ENCODE measurements at places on chromosomes 5 and 9.

DNA sequence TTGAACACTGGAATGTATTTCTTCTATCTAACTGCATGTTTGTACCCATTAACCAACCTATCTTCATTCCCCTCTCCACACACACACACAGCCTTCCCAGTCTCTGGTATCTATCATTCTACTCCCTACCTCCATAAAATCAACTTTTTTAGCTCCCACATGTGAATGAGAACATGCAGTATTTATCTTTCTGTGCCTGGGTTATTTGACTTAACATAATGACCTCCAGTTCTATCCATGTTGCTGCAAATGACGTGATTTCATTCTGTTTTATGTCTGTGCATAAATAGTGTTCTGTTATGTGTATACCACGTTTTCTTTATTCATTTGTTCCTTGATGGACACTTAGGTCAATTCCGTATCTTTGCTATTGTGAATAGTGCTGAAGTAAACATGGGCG, 38.7 kb upstream of the CTSL start:
- no peak for DNase-seq

GRCh38 chr5:79005151-79005550, 20.0 kb upstream of the ARSB start:
- no peak for DNase-seq

GRCh38 chr9:71729816-71730526, 38.3 kb downstream of the CEMIP2 start:
- no peak for DNase-seq

DNA sequence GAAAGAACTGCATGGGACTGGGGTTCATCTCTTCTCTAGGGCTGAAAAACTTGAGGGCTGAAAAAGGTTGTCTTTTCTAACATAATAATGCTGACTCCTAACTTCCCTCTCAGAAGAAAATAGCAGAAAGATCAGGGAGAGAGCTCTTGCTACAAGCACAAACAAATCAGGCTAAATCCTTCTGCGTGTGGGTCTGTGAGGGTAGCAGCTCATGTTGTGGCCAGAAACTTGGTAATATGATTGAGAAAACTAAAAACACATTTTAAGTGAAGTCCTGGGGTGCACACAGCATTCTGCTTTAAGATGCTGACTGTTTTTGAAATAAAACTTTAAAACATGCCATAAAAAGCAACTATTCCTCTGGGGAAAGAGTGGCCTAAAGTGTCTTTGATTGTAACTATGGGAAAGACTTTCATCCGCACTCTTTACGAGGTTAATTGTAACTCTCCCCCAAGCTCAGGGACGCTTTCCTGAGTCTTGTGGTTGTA, 56.7 kb downstream of the SAXO1 start:
- DNase-seq = no peak

DNA sequence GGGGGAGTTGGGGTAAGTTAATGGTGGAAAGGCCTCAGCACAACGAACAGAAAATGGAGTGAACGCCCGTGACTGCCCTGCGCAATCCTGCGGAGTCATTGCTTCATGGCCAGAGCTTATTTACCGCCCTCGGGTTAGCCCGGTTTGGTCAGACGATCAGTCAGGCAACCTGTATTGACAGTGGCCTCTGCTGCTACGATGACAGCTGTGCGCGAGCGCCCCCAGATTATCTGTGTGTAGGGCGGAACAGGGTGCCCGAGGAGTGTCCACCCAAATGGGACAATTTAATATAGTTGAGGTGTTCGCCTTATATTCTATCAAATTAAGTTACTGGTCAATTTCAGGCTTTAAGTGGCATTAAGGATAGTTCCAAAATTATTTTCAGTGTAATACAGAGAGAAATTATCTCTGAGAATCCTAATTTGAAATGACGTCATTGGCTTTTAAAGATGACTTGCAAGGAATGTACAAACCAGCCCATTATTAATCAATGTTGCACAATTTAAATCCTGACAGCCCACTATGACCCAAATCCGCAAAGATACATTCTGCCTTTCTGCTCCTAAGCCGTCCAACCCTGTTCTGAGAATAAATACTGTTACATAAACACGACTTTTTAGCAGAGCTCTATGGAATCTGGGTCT, 879 bp upstream of the UBQLN1 start:
- no peak for DNase-seq

GRCh38 chr9:72586388-72587130, 65.2 kb downstream of the TMC1 start:
- no peak for DNase-seq

DNA sequence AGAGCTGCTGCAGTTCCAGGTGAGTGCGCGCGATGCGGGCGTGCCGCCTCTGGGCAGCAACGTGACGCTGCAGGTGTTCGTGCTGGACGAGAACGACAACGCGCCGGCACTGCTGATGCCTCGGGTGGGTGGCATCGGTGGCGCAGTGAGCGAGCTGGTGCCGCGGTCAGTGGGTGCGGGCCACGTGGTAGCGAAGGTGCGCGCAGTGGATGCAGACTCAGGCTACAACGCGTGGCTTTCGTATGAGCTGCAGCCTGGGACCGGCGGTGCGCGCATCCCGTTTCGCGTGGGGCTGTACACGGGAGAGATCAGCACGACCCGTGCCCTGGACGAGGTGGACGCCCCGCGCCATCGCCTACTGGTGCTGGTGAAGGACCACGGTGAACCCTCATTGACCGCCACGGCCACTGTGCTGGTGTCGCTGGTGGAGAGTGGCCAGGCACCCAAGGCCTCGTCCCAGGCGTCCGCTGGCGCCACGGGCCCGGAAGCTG, 2.0 kb downstream of the PCDHA3 start:
- DNase-seq = no peak

DNA sequence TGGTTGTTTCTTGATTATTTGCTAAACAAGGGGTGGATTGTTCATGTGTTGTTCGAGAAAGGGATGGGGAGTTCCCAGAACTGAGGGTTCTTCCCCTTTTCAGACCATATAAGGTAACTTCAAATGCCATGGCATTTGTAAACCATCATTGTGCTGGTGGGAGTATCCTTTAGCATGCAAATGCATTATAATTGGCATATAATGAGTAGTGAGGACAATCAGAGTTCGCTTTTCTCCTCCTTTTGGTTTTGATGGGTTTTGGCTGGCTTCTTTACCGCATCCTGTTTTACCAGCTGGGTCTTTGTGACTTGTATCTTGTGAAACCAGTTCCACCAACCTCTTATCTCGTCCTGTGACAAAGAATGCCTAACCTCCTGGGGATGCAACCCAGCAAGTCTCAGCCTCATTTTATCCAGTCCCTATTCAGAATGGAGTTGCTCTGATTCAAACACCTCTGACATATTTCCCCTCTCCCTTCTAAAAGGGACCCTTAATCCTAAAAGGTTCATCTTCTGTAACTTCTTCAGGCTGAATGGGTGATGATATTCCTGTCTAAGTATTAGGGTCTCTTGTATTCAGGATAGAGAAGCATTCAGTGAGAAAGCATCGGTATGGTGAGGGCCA, 8.7 kb upstream of the FBN2 start:
- DNase-seq = no peak

GRCh38 chr9:76681556-76681955, 82.7 kb upstream of the PCA3 start:
- DNase-seq = no peak

DNA sequence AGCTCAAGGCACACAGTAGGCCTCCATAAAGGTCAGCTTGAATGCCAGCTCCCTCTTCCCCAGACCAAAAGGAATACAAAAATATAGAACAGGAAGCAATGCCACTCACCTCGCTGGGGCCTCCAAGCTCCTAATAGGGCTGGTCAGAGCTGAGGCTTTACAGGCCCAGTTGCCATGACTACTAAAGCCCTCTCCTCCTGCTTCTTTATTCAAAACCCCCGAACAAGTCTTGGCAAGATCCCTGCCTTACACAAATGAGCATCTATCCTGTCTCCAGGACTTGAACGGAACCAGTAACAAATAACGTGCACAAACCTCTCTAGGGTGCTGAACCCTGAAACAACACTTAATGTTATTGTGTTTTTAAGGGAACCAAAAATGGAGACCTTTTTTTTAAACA, 136.3 kb downstream of the SIL1 start:
- DNase-seq = no peak

GRCh38 chr9:96075111-96075510, 199.6 kb downstream of the ERCC6L2 start:
- DNase-seq = no peak

DNA sequence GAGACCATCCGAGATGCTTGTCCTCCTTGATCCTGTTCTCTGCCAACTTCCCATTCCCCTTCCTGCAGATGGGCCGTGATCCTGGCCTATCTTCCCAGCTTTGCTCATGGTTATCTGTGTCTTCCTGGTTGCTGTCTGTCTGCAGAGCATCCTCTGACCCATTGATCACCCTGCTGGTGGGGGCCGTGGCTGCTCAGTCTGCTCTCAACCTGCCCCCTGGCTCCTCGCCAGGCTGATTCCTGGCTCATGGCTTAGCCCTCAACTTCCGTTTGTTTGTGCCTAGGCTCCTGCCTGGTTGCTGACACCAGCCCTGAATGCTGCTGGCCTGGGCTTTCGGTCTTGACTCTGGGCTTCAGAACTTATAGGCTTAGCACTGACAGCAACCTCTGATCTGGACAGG, 67.1 kb upstream of the SMIM15 start:
- DNase-seq = no peak

DNA sequence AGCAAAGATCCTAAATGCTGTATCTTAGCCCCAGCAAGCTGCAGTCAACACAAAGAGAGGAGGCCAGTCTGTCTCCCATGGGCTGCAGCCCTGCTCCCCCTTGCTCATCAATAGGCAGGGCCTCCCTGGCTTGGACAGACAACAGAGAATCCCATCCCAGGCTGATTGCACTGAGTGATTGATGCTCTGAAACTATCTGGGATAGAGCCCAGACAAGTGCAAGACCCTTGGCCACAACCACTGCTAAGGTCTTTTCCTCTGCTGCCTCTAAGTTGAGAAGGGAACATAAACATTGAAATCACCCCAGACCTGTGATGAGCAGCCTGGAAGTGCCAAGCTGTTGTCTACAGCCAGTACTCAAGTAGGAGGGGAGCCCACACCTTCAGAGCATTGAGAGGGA, 661.0 kb upstream of the CDH18 start:
- DNase-seq = no peak

- no peak for DNase-seq
Measured at GRCh38 chr9:94014066-94014654, 59.0 kb upstream of the BARX1 start.

GRCh38 chr5:10729320-10730042, 31.6 kb downstream of the DAP start:
- no peak for DNase-seq

DNA sequence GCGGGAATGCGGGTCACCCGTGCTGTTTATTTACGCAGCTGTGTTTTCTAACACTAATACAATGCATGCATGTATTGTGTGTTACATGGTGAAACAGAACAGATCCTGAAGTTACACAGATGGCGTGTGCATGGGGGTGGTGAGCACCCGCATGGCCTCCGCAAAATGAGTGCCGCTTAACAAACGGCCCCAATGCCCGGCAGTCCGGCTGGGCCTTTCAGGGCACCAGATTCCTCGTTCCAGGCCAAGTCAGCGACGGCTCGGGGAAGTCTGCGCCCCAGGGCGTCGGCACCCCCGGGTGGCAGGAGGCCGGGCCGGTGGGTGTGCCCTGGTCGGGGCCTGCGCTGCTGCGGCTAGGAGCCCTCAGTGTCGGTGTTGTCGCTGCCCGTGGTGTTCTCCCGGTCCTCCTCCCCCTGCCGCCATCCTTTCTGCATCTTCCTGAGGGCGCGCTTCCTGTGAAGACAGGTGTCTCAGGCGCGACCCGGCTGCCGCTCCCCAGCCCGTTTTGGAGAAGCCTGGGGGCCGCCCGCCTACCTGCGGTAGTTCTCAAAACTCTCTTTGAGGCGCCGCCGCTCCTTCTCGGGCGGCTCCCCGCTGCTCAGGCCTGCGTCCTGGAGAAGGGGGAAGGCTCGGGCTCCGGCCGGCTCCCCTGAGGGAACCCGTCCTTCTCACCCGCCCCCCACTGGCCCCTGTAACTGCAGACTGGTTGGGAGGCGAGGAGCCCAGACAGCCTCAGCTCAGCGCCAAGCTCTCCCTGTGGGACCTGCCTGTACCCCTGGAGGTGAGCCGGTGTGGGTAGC, 605 bp upstream of the DNLZ start:
- DNase-seq = no peak

DNA sequence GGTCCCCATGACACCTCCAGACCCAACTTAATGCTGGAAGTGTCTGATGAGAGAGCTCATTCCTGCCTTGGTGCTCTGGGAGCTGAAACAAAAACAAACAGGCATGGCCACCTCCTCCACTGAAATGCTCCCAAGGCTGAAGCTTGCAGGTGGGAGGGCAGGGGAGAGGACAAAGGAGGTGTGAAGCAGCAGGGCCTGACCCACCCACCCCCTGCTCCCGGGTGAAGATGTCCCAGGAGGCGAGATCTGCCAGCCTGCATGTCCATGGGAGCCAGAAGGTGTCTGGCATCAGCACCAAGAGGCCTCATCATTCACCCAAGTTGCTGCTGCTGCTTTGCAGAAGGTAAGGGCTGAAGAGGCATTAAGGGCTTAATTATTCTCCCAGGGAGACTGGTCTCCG, 4.2 kb upstream of the CCIN start:
- DNase-seq = no peak

GRCh38 chr9:137025517-137025966, 2.5 kb downstream of the ABCA2 start:
- peak; percentile 96 for DNase-seq

GRCh38 chr9:110947491-110948044, 90.7 kb downstream of the LPAR1 start:
- no peak for DNase-seq

GRCh38 chr5:150486402-150487198, 21.3 kb upstream of the NDST1 start:
- no peak for DNase-seq

- no peak for DNase-seq
Measured at GRCh38 chr9:2593744-2594143, 27.8 kb upstream of the VLDLR start.

DNA sequence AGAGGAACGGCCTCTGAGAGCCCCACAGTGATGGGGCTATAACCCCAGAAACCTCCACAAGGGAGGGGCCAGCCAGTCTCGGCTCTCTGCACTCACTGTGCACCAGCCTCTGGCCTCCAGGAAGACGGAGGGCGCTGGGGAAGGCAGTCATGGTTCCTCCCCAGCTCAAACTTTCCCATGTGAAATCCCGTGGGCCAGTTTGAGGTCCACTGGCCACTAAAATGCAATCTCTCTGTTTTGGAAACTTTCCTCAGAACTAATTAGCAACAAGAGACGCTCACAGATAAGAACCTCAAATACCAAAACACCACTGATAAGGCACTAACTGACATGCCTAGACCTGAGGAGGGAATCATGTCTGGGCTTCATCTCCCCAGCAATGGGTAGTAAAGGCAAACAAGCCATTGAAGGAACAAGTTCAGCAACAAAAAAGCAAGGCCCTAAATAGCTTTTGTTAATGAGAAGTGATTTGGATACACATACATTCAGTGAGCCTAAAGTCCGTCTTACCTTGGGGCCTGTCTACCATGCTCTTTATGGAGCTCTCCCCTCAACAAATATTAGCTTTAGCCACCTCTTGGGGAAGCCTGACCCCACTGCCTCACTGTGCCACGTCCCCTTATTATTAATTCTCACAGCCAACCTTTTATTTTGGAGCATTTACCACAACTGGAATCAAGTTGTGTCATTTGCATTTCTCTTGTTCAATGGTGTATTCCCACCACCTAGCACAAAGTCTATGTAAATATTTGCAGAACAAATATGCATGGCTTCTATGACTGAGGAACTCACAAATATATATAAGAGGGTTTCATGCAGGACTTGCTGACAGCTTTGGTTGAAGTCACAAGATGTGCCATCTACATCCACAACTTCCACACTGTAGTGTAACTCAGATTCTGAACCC, 56.1 kb upstream of the GLRX start:
- DNase-seq = no peak

- no peak for DNase-seq
Measured at GRCh38 chr5:127056896-127057295, 16.4 kb downstream of the C5orf63 start.
